ENCODE measurements at places on chromosomes 1 and 21.

GRCh38 chr1:17434601-17435000 lies 4.9 kb downstream of the RCC2 start:
- DNase-seq = no peak

DNA sequence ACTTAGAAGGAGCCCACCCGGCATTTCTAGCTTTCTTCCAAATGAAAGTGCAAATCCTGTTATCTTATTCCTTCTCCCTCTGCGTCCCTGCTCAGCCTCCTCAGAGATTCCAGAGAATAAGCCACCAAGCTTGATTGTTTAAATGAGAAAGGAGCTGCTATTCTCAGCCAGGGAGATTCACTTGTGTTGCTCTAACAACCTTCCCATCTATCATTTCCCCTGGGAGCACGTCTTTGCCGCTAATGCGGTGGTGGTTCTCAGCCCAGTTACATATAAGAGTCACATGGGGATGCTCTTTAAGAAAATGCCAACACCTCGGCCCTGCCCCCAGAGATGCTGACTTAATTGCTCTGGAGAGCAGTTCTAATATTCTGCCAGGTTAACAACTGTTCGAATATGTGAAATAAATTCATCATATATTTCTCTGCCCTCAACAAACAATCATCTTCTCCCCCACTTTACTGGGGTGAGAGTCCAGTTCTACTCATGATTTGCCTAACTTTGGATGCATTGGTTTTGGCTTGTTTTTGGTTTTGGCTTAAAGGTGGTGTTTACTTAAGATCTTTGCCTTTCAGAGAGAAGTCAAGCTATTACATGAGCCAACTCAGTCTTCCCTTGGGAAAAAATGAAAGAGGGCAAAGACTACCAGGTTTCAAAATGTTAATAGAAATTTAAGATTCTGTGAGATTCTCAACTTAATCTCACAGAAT lies 213.9 kb downstream of the SEC16B start:
- DNase-seq = no peak

DNA sequence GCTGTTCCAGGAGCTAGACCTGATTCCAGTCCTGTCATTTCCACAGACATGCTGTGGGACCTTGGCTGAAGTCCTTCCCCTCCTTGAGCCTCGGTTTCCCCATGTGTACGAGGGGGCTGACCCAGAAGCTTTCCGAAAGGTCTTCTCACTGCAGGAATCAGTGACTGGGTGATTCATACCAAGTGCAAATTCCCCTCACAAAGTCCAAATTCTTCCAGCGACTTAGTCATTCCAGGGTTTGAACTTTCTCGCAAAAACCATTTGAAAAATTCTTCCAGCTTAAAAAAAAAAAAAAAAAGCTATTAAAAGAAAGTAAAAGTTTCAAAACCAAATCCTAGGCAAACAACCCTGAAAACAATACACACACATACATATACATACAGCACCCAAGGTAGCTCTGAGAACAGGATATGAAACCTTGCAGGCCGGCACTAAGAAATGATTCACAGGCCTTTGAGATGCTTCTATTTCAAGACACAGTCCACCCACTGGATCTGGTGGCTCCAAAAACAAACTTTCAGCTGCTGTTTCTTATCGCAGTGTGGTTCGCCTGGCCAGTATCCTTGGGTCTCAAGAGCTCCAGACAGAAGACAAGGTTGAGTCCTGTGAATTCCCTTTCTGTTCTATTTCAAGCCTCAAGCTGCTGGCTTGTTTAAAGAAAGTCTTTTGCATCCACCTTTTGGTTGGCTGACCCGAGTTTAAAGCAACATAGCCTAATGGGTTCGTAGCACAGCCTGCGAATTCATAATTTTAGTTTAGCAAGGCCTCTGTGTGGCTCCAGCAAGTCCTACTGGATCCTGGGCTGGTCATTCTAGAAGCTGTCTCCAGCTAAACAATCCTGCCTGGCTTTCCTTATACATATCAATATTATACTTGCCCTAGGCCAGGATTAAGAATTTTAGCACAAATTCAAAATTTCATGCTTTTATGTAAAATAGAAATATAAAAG lies 18.0 kb upstream of the ID3 start:
- no peak for DNase-seq

DNA sequence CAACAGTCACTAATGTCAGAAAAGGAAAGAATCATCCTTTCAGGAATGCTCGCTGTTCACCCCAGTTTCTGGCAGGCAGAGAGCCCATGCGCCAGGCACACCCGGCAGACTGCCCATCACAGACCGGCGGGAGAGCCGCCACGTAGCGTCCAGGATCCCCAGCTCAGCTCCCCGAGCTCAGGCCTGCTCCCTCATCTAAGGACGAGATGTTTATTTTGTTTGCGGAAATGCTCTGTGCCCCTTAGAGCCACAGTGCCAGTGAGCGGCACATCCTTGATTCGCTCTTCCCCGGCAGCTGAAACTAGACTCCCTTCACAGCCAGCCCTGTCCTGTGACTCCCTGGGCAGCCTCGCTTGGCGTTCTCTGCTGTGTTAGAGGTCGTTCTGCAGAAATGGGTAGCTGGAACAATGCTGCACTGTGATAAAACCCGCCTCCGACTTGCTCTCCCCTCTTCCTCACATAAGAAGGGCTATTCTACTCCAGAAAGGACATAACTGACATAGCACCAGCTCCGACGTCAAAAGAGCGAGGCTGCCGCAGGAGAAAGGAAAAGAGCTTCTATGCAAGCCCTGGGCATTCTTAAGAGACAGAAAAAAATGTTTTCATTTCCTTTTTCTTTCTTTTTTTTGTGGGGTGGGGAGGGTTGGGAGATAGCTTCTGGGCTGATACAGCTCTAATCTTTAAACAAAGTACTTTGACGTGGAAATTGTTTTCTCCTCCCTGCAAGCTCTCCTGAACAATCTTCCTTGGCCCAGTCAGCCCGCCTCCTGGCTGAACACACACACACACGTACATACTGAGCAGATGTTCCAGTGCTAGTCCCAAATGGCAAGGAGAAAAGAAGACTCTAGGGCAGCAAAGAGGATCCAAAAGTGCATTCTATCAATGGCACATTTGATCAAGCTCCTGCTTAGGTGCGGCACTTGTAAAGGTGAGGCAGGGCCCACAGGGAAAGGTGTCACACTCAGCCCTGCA lies 37.2 kb downstream of the MRAP start:
- DNase-seq = no peak

- no peak for DNase-seq
These were observed 15.8 kb downstream of the THRAP3 start for GRCh38 chr1:36239941-36240637.

GRCh38 chr1:116958977-116959376 lies 42.6 kb upstream of the CD101 start:
- no peak for DNase-seq

DNA sequence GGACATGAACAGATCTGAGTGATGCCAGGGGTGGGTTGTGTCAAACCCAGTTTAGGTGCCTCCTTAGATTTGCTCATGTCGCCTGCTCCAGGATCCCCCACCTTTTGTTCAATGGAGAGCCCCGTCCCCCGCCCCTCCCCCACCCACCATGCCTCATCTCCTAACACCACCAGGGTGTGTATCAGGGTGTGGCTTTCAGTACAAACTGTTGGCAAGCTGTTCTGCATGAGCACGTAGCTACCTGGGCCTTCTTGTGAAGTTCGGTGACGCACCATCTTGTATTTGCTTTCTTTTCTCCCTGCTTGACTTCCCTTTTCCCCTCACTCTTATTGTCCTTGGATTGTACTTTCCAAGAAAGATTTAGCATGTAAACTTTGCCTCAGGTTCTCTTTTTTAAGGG lies 94.8 kb downstream of the EBNA1BP2 start:
- DNase-seq = no peak

GRCh38 chr1:180277476-180278193 lies 47.6 kb downstream of the LHX4 start:
- DNase-seq = no peak

DNA sequence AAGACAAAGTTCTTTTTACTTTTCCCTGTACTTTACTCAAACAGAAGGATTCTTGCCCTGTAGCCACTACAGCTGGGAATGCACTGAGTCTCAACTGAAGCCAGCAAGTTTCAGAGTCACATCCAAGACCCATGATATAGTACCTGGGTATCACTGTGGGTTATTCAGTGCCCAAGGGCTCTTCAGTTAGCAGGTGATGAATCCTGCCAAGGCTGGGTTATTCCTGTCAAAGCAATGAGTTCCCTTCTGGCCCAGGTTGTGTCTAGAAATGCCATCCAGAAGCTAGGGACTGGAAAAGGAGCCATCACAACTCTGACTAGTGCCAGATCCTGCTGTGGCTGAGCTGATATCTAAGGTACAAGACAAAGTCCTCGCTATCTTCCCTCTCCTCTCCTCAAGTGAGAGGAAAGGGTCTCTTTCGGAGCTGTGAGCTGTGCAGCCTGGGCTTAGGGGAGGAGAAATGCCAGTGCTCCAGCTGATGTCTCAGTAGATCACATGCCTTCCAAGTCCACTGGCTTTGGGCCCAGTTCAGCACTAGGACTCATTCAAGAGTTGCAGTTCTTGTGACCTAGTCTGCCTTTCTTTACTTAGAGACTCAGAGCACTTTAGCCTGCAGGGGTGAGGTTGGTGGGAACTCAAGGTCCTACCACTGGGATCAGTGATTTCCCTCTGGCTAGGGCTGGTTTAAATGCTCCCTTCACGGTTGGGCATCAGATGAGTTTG lies 369.4 kb downstream of the TBX15 start:
- no peak for DNase-seq

GRCh38 chr1:154735061-154735803 lies 127.2 kb upstream of the ADAR start:
- DNase-seq = no peak

DNA sequence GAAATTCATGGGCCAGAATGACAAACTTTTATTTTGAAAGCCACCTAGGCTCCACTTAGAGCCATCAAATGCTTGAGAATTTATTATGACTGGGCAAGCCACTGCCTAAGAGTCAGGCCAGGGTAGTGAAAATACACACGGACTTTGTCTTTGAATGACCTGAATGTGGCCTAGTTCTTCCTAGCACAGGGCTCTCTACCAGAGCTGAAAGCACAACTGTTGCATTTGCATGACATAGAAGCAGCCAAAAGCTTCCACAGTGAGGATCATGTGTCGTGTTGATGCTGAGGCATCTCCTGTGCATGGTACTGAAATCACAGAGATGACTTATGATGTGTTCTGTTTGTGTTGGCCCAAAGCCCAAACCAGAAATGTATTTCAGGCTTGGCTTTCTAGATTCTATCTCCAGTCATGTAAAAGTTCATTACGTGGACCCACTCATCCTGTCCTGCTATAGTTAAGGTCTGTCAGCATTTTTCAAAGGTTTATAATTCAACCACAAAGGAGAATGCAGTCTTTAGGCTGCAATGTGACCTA lies 164.0 kb upstream of the UBE2U start:
- no peak for DNase-seq

GRCh38 chr21:14763695-14764064 lies 217.6 kb upstream of the SAMSN1 start:
- DNase-seq = no peak

- DNase-seq = no peak
These were observed 18.3 kb upstream of the TLR5 start for GRCh38 chr1:223161321-223161720.

DNA sequence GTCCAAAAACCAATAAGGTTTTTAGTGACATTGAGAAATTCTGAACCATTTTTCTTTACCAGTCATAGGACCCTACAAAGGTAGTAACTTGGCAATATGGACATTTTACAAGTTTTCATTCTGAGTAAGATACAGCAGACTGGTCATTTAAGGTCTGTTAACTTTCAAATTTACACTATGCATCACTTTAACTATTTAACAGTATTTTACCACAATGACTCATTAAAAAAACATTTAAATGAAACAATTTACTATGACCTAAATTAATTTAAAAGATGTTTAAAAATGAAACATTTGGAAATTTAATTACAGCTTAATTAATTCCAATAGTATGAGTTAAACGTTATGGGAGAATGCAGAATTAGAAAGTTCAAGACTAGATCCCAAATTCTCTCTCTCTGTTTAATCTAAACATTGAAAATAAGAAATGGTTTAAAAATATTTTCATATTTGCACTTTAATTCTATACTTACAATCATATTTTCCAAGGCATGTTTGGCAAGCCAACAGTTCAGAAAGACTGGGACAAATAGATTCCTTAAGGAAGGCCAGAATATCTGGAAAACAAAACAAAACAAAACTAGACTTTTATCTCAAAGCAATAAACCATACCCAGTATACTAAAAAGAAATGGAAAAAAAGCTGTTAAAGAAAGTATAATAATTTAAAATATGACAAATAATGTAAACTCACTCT lies 140.9 kb downstream of the KCNT2 start:
- DNase-seq = no peak

GRCh38 chr1:241553886-241554592 lies 21.9 kb downstream of the KMO start:
- no peak for DNase-seq

- no peak for DNase-seq
These were observed 17.7 kb upstream of the RAB3B start for GRCh38 chr1:52008071-52008809.

- no peak for DNase-seq
These were observed 60.9 kb upstream of the VCAM1 start for GRCh38 chr1:100658716-100659026.

GRCh38 chr21:34625030-34625593 lies 10.2 kb upstream of the RCAN1 start:
- no peak for DNase-seq

- no peak for DNase-seq
These were observed 56.0 kb downstream of the ADARB1 start for GRCh38 chr21:45130324-45130774.

DNA sequence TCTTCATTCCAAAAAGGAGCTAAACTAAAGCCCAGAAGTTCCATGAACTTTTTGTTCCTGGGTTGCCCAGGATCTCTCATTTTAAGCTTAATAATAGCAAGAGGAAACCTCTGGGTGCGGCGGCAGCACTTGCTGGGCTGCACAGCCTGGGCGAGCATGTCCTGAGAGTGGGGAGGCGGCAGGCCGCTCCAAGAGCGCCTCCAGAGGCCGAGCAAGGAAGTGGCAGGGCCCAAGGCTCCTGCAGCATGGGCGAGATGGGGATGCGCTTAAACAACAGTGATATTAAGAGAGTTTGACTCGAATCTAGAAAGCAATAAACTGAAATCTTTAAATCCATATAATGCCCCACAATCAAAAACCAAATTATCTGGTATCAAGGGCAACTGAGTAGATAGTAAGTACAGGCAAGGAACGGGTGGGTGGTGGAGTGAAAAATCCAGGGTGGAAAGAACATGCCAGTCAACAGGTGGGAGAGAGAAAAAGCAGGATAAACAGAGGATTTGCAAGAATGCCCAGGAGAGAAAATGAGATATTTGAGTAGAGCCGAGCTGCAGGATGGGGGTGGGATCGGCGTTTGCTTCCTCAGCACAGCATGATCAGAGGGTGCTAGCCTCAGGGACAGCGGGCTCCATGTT lies 14.1 kb upstream of the TNR start:
- no peak for DNase-seq

- no peak for DNase-seq
These were observed 142.8 kb upstream of the COA6 start for GRCh38 chr1:234230414-234230862.

Data from CD4-positive, alpha-beta T cell treated with Interleukin-15 for 4 hours (primary cell).